Lung (tissue), 17 donors: ENCODE measurements at places on chromosomes 3 and 15. TPM values are rescaled to one million over a fixed set of nuclear protein-coding genes. Genes with fewer than 3 reads are reported as not detected.

The AZI2 gene
- total RNA-seq = 64.8 TPM

The EPHB1 gene
- total RNA-seq = 6.3 TPM

DNA sequence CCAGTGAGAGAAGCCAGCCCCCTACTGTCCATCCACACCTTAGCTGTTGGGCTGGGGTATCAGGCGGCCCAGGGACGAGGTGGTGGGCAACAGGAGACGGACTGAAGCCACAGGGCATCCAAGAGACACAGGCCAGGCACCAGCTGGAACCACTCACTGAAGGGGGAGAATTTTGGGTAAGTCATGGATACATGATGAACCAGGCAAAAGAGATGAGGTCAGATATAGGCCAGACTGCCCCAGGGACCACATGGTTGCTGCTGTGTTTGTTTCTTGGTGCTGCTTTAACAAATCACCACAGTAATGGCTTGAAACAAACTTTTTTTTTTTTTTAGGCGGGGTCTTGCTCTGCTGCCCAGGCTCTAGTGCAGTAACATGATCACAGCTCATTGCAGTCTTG lies 66.4 kb downstream of the SEMA5B start:
- DNase-seq = no peak

- no peak for DNase-seq
These were observed 175.7 kb downstream of the FAM43A start for GRCh38 chr3:194861375-194861774.

DNA sequence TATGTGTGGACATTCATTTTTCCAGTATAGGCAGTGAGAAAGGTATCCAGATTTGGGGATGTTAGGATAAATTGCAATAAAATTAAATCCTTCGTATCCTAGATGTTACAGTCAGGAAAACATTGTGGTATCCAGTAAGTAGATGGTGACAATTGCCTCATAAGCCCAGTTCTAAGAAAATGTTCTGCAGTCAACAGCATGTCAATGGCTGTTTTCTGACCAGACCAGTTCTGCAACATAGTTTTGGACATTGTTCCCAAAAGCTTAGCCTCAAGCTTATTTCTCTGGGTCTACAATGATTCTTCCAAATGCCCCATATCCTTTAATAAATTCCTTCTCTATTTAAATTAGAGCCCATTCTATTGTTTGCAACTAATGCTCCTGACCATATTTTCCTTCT lies 480.7 kb downstream of the FHIT start:
- peak; percentile 66 for DNase-seq
